GM04503 (cell line): ENCODE measurements at places on chromosomes 16 and 17.

GRCh38 chr16:2056077-2056476 lies 8.3 kb downstream of the TSC2 start:
- no peak for DNase-seq

GRCh38 chr16:83176802-83177201 lies 550.0 kb downstream of the CDH13 start:
- no peak for DNase-seq

- no peak for DNase-seq
Measured at GRCh38 chr17:49442041-49442440, 27.4 kb upstream of the PHB1 start.

GRCh38 chr17:46922487-46922803 lies 515 bp upstream of the GOSR2 start:
- no peak for DNase-seq

- DNase-seq: peak; percentile 44
Measured at GRCh38 chr17:61833536-61834193, 29.7 kb downstream of the BRIP1 start.

DNA sequence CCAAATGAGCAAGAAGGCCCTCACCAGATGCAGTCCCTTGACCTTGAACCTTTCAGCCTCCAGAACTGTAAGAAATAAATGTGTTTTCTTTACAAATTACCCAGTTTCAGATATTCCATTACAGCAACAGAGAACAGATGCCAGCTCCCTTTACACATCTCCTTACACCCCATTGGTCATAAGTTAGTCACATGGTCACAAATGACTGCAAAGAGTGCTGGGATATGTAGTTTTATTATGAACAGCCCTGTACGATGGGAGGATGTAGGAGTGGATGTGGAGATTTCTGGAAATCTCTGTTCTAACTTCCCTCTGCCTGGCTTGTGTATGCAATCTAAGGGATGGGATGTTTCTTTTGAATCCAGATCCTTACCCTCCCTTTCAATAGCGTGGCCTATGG lies 13.3 kb upstream of the RPL38 start:
- no peak for DNase-seq

- DNase-seq: no peak
Measured at GRCh38 chr17:72725433-72726068, 366.9 kb downstream of the SLC39A11 start.

DNA sequence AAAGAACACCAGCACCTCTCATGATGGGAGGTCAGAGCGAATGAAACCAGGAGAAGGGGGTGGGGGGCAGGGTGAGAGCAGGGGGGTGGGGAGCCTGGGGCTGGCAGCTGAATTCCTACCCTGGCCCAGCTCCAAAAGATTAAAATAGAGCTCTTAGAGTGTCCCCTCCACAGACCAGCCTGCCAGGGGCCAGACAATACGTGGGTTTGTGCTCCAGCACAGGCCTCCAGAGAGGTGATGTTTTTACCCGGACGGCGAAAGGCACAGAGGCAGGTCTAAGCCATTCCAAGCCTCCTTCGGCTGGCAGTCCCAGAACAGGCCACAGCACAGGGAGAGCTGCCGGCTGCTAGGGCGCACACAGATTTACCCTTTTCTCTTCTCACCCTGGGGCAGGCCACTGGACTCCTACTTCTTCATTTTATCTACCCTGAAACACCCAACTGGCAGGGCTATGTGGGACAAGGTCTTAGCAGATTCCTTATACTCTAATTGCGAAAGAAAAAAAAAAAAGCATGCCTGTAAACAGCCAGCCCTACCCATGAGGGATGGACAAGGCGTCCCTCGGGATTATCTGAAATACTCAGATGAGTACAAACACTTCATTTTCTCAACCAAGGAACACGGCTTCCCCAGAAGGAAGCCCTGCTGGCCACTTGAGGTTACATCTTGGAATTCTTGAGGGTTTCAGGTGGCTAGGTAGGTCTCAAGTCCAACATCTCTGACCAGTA lies 71.9 kb upstream of the NOG start:
- DNase-seq: no peak

DNA sequence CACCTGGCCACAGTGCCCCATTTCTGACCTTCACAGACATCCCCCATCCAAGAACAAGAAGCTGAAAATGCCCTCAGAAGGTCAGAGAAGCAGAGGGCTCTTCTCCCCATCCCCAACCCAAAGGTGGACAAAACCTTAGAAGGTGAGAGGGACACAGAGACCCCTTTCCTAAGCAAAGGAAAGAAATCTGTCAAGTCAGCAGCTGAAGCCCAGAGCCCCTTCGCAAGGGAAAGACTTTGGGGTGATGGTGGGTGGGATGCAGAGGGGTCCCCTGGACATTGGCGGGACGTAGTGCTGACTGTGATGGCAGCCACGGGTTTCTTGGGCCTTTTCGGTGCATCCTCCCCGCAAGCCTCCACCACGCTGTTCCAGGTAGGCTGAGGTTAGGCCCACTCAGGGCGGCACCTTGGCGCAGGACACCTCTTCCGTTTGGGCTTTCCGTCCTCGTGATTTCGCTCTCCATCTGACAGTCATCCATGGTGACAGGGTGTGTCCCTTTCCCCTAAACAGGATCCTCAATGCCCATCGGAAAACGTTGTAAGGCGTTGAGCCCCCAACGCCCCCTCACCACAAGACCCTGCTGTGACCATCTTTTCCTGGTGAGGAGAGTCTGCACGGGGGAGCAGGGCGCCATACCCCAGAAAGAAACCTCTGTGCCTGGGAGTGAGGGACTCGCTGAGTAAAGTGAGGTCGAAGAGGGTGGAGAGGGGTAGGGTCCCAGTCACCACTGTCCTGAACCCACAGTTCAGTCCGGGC lies 10.7 kb upstream of the GSDMA start:
- no peak for DNase-seq

DNA sequence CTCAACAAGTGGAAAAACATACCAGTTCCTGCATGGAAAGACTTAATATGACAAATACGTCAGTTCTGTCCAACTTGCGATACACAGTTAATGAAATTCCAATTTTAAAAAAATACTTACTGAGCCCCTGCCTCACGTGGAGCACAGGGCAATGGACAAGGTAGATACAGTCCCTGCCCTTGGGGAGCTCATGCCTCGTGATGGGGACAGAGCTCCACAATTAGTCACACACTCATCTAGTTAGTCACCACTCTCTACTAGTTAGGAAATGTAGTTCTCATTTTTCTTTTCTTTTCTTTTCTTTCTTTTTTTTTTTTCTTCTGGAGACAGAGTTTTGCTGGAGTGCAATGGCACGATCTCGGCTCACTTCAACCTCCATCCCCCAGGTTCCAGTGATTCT lies 74.7 kb upstream of the CDH5 start:
- no peak for DNase-seq

DNA sequence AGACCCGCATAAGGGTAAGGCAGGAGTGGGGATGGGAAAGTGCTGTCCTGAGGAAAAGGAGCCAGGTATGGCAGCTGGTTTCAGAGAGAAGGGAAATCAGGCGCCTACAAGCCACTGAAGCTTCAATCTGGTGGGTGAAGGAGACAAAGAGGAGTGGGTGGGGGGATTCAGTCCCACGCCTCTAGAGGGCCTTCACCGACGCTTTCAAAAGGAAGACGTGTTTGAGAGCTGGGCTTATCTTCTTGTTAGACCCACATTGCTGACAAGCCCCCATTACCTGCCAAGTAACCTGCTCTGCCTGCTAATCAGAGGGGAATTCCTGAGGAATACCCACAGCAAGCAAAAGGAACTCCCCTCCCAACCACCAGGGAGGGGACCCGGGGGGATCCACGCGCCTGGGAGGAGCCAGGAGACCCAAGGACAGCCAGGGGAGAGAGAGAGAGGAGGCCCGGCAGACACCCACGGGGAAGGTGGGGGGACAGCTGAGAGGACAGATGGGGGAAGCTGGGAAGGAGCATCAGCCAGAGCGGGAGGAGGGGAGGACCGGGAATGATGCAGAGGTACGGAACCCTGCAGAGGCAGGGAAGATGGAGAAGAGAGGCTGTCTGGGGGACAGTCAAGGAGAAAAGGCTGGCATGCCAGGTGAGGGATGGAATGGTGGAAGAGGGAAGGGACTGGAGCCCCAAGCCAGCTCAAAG lies 1.0 kb downstream of the MTMR4 start:
- DNase-seq: no peak

DNA sequence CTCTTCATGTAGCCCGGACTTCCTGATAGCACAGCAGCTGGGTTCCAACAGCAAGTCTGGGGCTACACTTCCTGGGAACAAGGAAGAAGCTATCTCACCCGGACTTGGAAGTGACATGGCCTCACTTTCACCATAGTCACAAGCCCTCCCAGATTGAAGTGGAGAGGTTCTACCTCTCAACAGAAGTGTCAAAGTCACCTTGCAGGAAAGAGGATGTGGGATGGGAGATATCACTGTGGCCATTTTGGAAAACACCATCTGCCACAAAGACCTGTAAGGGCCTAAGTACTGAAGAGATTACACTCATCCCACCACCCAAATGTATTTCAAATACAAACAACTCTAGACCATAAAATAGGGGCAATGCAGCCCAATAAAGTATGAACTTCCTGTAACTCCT lies 29.9 kb upstream of the DHRS7B start:
- no peak for DNase-seq

- DNase-seq: no peak
Measured at GRCh38 chr17:79592198-79592597, 18.7 kb downstream of the RBFOX3 start.

DNA sequence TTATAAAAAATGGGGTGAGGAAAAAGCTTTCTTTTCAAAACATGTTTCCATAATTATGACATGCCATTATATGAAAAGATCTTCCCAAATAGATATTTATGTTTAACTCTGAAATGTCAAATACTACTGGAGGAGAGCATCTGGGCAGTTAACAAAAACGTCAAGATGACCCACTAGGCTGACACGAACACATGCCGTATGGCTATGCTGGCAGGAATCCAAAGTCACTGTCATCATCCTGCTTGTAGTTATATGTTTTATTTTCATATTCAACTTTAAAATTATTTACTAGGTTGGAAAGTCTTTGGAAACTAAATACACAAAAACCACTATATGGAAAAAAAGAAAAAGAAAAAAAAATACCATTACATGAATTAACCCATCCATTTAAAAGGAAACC lies 27.3 kb downstream of the ANKFY1 start:
- no peak for DNase-seq

DNA sequence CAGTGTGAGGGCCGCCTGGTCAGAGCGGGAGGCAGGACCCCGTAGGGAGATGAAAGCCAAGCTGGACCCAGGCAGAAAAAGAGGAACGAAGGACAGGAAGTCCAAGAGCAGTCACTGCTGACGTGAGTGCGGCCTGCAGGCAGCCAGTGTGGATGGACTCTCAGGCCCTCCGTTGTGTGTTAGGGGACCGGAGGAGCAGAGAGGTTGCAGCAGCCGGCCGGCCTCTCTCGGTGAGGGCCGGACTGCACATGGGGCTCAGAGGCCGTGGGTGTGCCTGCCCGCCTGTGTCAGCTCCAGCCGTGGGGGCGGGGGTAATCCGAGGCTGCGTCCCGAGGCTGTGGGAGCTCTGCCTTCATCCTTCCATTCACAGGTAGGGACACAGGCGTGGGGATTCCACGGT lies 67.4 kb downstream of the JPH3 start:
- DNase-seq: no peak

- DNase-seq: no peak
Measured at GRCh38 chr17:37117373-37118142, 168.8 kb downstream of the AATF start.

- no peak for DNase-seq
Measured at GRCh38 chr16:3642397-3643094, 11.9 kb upstream of the DNASE1 start.

DNA sequence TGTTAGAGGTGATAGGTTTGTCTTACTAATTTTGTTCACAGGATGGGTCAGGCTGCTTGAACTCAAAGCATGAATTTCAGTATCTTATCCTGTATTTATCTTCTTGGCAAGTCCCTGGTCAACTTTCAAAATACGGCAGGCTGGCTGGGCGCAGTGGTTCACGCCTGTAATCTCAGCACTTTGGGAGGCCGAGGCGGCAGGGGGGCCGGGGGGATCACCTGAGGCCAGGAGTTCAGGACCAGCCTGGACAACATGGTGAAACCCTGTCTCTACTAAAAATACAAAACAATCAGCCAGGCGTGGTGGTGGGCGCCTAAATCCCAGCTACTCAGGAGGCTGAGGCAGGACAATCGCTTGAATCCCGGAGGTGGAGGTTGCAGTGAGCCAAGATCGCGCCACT lies 25.0 kb upstream of the RSL1D1 start:
- DNase-seq: no peak

- DNase-seq: no peak
Measured at GRCh38 chr16:71666928-71667707, 41.1 kb downstream of the MARVELD3 start.

- no peak for DNase-seq
Measured at GRCh38 chr17:31294820-31295488, 2.1 kb downstream of the OMG start.

DNA sequence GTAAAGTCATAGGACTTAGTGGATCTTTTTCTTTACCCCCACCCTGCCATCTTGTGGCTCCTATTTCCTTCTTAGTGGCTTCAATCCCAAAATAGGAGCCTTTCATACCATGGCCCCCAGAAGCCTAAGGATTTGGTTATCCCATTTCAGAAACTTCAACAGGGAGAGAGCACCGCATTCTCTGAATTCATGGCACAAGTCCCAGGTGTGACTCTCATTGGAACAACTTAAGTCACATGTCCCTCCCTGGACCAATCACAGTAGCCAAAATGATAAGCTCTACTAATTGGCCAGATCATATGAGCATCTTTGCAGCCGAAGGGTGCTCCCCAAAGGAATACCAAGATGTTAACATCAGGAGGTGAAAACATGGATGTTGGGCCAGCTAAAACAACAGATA lies 43.2 kb downstream of the AXIN2 start:
- peak; percentile 23 for DNase-seq

- no peak for DNase-seq
Measured at GRCh38 chr16:965487-965886, 5.3 kb downstream of the LMF1 start.

- DNase-seq: no peak
Measured at GRCh38 chr17:74893936-74894671, 671 bp upstream of the FADS6 start.
